ENCODE measurements at places on chromosomes 6 and 20.

DNA sequence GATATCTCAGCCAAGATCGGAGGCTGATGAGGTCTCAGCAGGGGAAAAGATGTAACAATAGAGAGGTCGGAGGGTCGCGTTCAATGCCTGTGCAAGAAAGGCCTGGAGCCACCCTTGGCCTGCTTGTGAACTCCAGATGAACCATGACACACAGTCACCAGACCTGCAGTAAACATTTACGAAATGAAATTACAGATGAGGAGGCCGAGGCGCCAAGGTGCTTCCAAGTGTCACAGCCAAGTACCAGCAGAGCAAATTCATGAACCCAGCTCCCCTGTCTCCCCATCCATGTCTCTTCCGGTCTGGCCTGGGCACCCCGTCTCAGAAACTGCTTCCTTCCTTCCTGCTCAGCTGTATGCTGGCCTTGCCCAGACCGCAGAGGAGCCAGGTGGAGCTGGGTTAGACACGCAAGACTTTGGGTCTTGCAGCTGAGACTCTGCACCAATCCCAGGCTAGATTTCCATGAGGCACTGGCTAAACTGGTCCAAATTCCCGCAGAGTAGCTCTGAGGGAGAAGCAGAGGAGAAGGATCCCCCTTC is 48.1 kb downstream of the CHMP4B start:
- no peak for DNase-seq

DNA sequence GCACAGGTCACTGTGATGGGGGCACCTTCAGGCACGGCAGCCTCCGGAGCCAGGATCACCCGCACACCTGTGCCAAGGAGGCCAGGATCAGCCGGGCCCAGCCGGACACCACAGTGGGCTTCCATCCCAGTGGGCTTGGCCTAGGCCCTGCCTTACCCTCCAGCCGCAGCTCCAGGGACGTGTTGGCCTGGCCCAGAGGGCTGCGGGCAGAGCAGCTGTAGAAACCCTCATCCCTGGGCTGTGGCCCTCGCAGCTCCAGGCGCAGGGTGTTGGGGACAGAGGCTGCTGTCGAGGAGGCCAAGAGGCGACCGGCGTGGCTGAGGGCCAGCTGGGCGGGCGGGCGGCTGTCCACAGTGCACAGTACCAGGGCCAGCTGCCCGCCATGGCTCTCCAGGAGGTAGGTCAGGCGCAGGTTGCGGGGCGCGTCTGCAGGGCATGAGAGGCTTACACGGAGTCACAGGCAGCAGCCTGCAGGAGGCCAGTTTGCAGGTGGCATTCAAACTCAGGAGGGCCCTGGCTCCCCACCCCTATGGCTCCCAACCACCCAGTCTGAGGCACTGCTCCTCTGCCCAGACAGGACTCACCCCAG is 11.0 kb upstream of the ADAM33 start:
- no peak for DNase-seq

GRCh38 chr6:27865850-27866356 is 46.3 kb downstream of the OR2B2 start:
- DNase-seq: no peak

- no peak for DNase-seq
These were observed 50.4 kb downstream of the UNC5CL start for GRCh38 chr6:40988634-40989033.

GRCh38 chr6:34912715-34913464 is 23.8 kb downstream of the ANKS1A start:
- DNase-seq: peak; percentile 55

GRCh38 chr20:16313917-16314316 is 259.3 kb downstream of the KIF16B start:
- no peak for DNase-seq

- peak; percentile 61 for DNase-seq
These were observed 9.2 kb downstream of the PEDS1 start for GRCh38 chr20:50144362-50144761.

- DNase-seq: no peak
These were observed 166.9 kb downstream of the MOXD1 start for GRCh38 chr6:132234356-132234755.

DNA sequence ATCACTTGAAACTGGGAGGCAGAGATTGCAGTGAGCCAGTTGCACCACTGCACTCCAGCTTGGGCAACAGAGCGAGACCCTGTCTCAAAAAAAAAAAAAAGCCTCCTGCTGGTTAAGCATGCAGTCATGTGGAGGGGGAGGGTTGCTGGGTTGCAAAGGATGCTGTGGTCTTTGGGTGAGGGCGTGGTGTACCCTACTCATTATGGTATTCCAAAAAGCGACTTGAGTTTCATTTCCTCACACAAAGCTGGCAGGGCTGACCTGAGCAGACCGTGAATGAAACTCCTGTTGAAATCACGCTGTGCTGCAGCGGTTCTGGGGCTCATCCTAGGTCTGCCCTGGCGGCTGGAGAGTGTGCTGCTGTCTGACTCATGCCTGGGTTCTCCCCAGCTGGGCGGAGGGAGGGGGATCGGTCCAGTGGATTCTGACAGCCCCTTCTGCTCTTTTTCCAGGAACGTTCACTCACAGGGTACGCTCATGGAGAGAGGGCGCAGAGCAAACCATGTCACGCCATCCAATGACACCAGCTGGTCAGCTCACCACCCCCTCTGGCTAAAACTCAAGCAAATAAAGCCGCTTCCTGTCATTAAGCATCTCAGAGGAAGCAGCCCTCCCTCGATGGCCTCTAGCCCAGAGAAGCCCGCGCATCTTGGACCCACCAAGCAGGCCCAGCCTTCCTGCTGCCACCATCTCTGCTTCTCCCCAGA is 166.2 kb downstream of the SCML4 start:
- peak; percentile 52 for DNase-seq

DNA sequence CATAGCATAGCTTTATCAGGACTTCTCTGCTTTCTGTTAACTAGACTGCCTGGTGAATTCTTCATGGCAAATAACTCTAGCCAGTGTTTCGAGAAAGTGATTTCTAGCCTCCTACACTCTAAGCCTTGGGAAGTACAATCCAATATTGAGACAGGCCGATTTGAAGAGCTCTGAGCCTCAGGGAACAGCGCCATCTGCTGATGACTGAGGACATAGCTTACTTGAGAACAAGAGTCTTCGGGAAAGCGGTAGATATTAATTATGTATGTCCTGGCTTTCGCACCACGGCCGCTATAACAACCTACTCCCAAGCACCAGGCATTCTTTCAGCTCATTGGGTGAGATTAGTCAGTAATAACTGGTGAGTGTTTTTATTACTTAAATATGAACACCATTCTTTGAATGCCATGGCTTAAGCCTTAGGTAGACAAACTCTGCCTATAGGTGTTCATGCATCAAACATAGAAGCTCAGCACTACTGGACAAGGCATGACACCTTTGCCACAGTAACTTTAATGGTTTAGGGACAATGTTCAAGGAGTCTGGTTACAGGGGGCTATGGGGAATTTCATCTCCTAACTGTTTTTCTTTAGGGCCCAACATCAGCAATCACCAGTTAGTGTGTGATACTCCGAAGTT is 518.6 kb downstream of the BMP2 start:
- peak; percentile 5 for DNase-seq

DNA sequence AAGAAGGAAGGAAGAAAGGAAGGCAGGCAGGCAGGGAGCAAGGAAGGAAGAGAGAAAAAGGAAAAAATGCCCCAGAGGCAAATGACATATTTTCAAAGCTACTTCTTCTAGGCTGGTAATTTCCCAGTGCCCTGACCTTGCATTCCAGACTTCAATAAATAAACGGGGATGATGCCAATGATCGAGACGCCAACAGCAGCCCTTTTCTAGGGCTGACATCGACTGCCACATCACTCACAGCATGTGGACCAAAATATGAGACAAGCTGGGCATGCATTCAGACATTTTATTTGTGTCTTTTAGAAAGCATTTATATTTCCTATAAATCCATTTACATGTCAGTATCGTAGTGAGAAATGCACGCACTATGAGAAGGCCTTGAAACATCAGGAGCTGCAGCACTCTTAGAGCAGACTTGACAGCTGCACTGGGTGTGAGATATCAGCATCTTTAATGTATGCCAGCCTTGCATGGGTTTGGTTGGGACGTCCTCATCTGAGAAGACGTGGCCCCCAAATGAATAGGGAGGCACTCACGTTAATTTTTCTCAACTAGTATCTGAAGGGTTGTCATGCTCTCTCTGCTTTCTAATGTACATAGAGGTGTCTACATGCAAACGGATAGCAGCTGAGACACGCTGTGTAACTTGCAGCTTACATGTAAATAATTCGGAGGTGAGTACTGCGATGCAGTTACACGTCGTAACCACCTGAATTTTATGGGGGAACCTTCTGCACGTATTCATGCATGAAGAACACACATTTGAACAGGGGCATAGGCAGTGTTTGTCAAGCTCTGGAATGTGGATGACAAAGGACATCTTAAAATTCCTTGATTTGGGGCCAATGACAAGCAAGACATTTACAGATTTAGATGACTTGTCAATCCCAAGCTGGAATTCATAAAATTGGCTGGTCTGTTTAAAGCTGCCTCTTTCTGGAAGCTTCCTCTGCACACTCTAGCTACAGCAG is 149.1 kb upstream of the AGPAT4 start:
- no peak for DNase-seq

DNA sequence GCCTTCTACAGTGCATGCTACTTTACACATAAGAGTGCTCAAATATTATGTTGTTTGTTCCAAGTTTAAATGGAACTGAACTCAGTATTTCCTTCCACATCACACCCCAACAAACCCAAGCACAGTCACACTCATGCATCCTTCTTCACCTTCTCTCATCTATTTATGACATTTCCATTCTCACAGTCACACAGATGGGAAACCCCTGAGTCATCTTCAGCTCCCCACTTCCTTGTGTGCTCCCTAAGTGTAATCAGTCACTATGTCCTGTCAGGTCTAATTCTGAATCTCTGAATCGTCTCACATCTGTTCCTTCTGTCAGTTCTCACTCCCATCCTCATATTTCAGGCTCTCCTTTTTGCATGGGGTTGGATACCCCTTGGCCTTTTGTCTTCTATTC is 96.0 kb downstream of the RIMS1 start:
- DNase-seq: no peak

- DNase-seq: no peak
These were observed 27.1 kb downstream of the RIPOR3 start for GRCh38 chr20:50664254-50664653.

- DNase-seq: no peak
These were observed 208.1 kb downstream of the UST start for GRCh38 chr6:148954934-148955333.

GRCh38 chr20:48283470-48284110 is 498.3 kb upstream of the SULF2 start:
- DNase-seq: peak; percentile 61

GRCh38 chr20:14775778-14776177 is 438.4 kb upstream of the FLRT3 start:
- no peak for DNase-seq

DNA sequence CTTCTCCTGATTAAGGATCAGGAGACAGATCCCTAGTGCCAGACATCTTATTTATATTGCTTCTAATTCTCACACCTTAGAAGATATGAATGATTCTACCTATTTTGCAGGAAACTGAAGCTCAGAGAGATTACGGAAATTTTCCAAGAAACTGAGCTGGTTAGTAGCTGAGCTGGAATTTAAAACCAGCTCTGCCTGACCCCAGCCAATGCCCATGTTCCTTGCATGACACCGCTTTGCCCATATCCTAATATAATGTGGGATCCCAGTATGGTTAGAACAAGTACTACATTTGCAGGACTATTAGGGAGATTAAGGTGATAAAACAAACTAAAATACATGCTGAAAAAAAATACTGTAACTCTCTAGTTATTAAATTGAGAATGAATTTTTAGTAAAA is 1.9 kb downstream of the TMEM30A start:
- no peak for DNase-seq

GRCh38 chr20:5825130-5825719 is 75.0 kb downstream of the SHLD1 start:
- no peak for DNase-seq

DNA sequence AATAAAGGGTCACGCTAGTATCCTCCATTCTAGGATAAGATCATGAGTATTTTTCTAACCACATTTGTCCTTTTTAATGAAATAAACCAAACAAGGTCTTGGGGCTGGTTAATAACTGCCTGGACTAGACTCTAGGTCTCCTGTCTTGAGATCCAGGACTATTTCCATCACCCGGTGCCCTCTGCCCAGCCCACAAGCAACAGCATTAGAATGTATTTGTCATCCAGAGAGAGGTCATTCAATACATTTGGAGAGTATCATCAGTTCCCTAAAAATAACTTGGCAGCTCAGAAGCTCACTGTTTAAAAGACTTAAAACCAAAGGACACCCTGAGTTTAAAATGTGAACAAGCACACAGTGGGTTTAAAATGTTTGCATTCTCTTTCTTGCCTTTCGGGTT is 4.4 kb upstream of the RBM24 start:
- no peak for DNase-seq

DNA sequence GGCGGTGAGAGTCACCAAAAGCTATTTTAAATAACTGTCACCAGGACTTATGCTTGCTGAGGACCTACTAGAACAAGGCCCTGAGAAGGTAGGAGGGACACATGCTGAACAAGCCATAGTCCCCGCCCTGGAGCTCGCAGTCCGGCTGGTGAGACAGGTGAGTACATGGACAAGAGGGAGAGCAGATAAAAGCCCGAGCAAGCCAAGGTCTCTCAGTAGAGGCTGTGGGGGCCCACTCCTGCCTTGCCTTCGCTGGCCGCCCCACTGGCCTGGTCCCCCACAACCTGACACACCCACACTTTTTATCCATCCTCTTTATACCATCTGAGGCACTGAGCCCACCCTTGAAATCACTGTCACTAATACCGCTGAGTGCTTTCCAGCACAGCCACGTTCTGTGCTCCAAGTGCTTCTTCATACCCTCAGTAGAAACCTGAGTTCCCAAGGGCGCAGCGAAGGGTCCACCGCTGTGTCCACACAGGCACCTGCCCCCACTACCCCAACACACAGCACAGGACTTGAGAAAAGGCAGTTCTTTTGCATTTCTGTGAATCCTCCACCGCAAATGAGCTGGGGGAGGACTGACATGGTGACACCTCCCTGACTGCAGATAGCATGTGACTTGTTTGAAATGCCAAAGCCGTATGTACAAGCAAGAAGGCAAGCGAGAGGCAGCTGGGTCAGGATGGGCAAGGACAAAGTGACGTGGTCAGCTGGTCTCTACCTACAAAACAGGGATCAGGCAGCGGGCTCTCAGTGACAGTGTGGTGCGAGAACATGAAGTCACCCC is 12.1 kb downstream of the DDRGK1 start:
- DNase-seq: no peak

DNA sequence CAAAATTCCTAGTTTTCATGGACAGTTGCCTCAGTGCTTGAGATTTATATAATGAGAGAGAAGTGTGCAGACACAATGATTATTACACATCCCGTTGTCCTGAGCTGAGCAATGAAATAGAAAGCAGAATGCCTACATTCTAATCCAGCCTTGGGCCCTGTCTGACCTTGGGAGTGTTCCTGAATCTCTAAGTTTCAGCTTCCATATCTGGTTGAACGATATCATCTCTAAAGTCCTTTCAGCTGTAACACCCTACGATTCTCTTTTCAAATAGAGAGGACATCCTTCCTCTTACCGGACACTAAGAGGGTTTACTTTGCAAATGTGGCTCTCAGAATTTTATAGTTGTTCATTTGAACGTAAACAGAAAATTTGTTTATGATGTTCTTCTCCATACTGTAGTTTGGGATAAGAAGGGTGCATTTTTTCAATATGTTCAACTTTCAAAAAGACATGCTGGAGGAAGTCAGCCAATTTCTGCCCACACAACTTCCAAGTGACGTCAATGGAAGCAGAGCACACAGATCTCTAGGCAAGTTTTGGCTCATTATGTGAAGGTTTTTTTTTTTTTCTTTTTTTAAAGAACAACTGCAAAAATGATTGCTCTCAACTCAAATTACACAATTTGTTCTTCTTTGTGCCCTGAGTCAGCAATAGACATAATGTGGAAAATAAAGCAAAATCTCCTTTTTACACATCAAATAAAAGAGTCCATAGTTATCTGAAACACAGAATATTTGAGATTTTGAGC is 50.4 kb downstream of the PDE7B start:
- no peak for DNase-seq
